Fibroblast of villous mesenchyme (primary cell): ENCODE measurements at places on chromosomes 13 and 19. TPM values are rescaled to one million over a fixed set of nuclear protein-coding genes. Genes with fewer than 3 reads are reported as not detected.

Gene OR7A5
- not detected in 2 replicates for total RNA-seq

DNA sequence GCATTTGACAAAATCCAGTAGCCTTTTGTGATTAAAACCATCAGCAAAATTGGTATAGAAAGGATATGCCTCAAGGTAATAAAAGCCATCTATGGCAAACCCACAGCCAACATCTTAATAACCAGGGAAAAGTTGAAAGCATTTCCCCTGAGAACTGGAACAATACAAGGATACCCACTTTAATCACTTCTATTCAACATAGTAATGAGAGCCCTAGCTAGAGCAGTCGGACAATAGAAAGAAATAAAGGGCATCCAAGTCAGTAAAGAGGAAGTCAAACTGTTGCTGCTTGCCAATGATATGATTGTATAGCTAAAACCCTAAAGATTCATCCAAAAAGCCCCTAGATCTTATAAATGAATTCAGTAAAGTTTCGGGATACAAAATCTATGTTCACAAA, 1510.3 kb downstream of the PCDH9 start:
- DNase-seq: no peak

DNA sequence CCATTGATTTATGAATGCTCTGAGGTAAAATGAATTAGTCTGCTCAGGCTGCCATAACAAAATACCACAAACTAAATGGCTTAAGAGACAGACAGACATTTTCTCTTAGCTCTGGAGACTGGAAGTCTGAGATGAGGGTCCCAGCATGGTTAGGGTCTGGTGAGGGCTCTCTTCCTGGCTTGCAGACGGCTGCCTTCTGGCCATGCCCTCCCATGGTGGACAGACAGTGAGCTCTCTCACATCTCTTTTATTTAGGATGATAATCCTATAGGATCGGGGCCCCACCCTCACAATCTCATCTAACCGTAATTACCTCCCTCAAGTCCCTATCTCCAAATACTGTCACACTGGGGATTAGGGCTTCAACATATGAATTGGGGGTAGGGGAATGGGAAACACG, 47.1 kb downstream of the HSPH1 start:
- DNase-seq: no peak

- no peak for DNase-seq
Measured at GRCh38 chr13:62246581-62246980, 830.9 kb upstream of the PCDH20 start.

Gene KLF1
- total RNA-seq: not detected in 2 replicates

GRCh38 chr19:29715701-29716581, 880 bp upstream of the C19orf12 start:
- DNase-seq: no peak

DNA sequence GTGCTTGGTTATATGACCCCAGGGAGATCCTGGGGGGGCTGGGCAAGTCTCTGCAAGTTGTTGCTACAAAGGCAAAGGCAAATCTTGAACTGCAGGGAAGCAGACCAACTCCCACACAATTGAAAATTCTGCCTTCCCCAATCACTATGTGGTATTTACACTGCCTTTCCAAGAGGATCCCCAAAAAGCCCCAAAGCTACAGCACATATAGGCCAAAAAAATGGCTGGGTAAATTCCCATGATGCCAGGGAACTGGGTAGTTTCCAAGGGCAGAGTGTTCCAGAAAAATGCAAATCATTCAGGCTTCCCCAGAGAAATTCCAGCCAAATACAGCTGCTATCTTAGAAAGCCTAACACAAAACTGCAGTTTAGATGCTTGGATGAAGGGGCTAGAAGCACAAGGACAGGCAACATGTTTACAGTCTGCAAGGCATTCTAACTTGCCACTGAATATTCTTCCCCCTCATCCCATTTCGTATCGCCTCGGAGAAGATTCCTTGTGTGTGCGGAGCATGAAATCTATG, 6.2 kb downstream of the FOXO1 start:
- no peak for DNase-seq

Gene SRRM5
- total RNA-seq: under 0.01 TPM in 2 replicates
